ENCODE measurements at places on chromosomes 2 and 18. TPM values are rescaled to one million over a fixed set of nuclear protein-coding genes. Genes with fewer than 3 reads are reported as not detected.

- H3K36me3 ChIP-seq = no peaks in the 10 kb centered on the region
- DNase-seq = no peak
- H3K27me3 ChIP-seq = no peaks in the 10 kb centered on the region
- H3K4me3 ChIP-seq = no peak overlapping the region
- H3K4me1 ChIP-seq = no peaks in the 10 kb centered on the region
Measured at GRCh38 chr2:142965443-142965842, 88.0 kb downstream of the KYNU start.

DNA sequence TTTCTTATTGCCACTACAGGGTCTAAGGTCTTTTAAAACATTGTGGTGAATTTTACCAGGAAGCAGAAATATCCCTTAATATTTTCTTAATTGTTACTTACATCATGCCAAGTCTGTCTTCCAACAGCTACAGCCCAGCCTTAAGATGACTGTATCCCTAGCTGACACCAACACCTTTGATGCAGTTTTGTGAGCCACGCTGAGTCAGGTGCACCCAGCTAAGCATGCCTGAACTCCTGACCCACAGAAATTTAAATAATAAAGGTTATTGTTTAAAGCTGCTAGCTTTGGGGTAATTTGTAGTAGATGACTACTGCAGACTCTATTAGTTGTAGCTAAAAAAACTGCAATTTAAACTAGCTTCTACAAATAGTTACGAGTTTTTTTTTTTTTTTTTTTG lies 1757.9 kb upstream of the LRRTM1 start:
- no peak for DNase-seq
- no peak overlapping the region for H3K4me3 ChIP-seq
- no peaks in the 10 kb centered on the region for H3K27me3 ChIP-seq
- H3K27ac ChIP-seq = no peak overlapping the region

Gene HRH4
- 0.16 TPM for total RNA-seq

- H3K36me3 ChIP-seq = no peaks in the 10 kb centered on the region
- H3K4me1 ChIP-seq = peaks cover 13% of the 10 kb centered on the region
- no peak overlapping the region for H3K4me3 ChIP-seq
- DNase-seq = no peak
Measured at GRCh38 chr2:236511266-236511665, 58.4 kb upstream of the ACKR3 start.

DNA sequence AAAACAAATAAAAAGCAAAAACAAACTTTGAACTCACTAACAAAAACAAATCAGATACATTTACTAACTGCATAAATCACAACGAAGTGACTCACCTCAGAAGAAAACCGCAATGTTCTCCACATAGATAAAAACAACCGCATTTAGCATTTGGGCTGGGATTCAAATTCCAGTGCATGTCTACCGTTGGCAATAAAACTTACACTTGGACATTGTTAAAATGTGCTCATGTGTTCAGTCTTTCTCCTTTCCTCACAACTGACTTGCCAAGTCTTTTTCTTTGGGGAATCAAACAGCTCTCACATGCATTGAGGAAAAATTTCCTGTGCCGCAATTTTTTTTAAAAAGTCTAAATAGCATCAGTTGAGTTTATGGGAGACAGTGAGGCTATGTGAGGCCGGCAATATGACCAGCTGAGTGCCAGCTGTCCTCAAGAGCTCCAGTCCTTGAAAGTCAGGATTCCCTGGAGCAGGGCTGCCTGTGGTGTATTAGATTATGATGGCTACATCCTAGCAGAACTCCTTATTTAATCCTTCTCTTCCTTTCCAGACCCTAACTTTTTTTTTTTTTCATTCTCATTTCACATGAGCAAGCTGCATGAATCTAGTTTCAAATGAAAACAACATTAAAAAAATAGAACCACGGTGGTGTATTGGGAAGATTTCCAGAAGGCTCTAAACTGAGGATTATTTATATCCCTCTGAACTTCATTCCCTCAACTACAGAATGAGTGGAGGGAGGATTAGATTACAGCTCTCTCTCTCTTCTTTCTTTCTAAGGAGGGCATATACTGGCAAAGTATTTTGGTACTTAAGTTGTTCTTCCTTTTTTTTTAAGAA lies 70.2 kb upstream of the MEIS1 start:
- no peaks in the 10 kb centered on the region for H3K4me1 ChIP-seq
- H3K27ac ChIP-seq = no peak overlapping the region
- H3K4me3 ChIP-seq = no peak overlapping the region
- no peak for DNase-seq
- H3K27me3 ChIP-seq = no peaks in the 10 kb centered on the region

Gene HOXD12
- not detected for total RNA-seq

- H3K27ac ChIP-seq = no peak overlapping the region
- no peak for DNase-seq
Measured at GRCh38 chr2:2501454-2502200, 170.6 kb upstream of the MYT1L start.

- no peak for DNase-seq
- H3K4me3 ChIP-seq = no peak overlapping the region
- H3K27me3 ChIP-seq = no peaks in the 10 kb centered on the region
Measured at GRCh38 chr2:21860907-21861306, 737.1 kb downstream of the TDRD15 start.

DNA sequence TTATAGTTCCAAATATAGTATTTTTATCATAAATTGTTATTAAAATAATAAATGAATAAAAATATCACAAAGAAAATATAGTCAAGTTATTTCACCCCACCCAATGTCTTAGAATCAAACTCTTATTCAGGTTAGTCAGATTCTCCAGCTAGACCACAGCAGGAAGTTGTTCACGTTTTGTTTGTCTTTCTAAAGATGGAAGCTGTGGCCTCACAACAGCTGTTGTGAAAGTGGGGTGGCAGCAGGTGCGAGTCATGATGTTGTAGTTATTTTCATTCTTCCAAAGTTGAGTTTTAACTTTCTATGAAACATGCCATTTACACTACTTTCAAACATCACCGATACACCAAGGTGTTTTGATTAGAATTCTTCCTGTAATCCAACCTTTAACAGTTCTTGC lies 272.9 kb downstream of the SLC8A1 start:
- H3K27ac ChIP-seq = no peak overlapping the region
- no peak overlapping the region for H3K4me3 ChIP-seq
- peaks cover 2% of the 10 kb centered on the region for H3K27me3 ChIP-seq
- H3K4me1 ChIP-seq = peaks cover 10% of the 10 kb centered on the region
- no peaks in the 10 kb centered on the region for H3K36me3 ChIP-seq

DNA sequence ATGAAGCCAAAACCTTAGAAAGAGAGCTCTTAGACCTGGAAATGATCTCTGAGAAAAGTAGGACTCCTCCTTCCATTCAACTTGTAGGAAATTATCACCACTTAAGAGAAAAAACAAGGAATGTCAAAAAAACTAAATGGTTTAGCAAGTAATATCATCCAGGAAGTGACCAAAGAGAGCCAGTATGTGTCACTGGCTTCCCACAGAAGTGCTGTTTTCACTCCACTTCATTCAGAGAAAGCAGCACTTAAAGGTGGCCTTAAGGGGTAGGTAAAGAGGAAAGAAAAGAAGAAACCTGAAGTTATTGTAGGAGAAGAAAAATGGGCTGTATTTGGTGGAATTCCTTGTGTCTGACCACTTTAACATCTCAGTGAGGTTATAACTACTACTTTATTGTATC lies 414.4 kb upstream of the ETAA1 start:
- no peaks in the 10 kb centered on the region for H3K27me3 ChIP-seq
- H3K4me3 ChIP-seq = no peak overlapping the region
- DNase-seq = no peak
- H3K4me1 ChIP-seq = no peaks in the 10 kb centered on the region

DNA sequence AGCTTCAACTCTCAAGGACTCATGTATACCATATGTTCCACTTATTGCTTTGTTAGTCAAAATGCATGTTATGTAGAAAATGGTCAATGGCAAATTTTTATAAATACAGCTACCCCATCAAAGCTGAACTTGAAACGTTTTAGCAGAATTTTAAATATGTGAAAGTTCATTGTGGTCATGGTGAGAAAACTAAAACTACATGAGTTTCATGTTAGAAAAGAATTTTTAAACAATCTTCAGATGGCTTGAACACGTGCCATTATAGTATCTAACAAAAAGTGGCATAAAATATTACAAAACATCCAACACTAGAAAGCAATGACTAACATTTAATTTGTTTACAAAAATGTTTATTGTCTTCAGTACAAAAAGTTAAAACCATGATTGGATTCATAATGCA lies 246.0 kb upstream of the KCNJ3 start:
- no peaks in the 10 kb centered on the region for H3K27me3 ChIP-seq
- H3K4me3 ChIP-seq = no peak overlapping the region
- peaks cover 5% of the 10 kb centered on the region for H3K4me1 ChIP-seq
- DNase-seq = no peak
- H3K27ac ChIP-seq = no peak overlapping the region

GRCh38 chr2:140442319-140442718 lies 1662.1 kb upstream of the NXPH2 start:
- no peak for DNase-seq
- no peak overlapping the region for H3K27ac ChIP-seq
- no peak overlapping the region for H3K4me3 ChIP-seq
- H3K36me3 ChIP-seq = no peaks in the 10 kb centered on the region
- H3K4me1 ChIP-seq = no peaks in the 10 kb centered on the region

Gene CDK5R2
- total RNA-seq = not detected

DNA sequence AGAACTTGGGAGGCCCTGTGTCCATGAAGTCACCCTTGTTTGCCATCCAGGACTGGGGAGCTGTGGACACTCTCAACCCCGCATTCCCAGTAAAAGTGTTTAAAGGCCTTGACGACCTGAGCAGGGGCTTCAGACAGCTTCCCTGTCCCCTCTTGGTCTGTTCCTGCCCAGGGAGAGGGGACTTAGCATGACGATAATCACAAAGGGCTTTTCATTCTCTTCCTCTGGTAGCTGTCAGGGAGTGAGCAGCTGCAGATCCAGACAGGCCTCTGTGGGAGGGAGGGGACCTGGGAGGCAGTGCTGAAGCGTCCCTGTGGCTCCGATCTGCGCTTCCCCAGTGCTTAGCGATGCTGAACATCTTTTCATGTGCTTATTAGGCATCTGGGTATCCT lies 77.8 kb upstream of the HS6ST1 start:
- DNase-seq = no peak
- H3K36me3 ChIP-seq = no peaks in the 10 kb centered on the region

Gene CRYGC
- not detected for total RNA-seq

- peaks cover 3% of the 10 kb centered on the region for H3K27me3 ChIP-seq
- peaks cover 9% of the 10 kb centered on the region for H3K4me1 ChIP-seq
- H3K4me3 ChIP-seq = no peak overlapping the region
- DNase-seq = no peak
- no peaks in the 10 kb centered on the region for H3K36me3 ChIP-seq
- no peak overlapping the region for H3K27ac ChIP-seq
Measured at GRCh38 chr18:54822872-54823845, 5.1 kb upstream of the RAB27B start.

Gene PRKAG3
- not detected for total RNA-seq

GRCh38 chr2:75077909-75078308 lies 119.5 kb downstream of the POLE4 start:
- H3K36me3 ChIP-seq = peaks cover 7% of the 10 kb centered on the region
- no peak for DNase-seq
- no peaks in the 10 kb centered on the region for H3K27me3 ChIP-seq
- H3K4me3 ChIP-seq = no peak overlapping the region
- no peak overlapping the region for H3K27ac ChIP-seq

DNA sequence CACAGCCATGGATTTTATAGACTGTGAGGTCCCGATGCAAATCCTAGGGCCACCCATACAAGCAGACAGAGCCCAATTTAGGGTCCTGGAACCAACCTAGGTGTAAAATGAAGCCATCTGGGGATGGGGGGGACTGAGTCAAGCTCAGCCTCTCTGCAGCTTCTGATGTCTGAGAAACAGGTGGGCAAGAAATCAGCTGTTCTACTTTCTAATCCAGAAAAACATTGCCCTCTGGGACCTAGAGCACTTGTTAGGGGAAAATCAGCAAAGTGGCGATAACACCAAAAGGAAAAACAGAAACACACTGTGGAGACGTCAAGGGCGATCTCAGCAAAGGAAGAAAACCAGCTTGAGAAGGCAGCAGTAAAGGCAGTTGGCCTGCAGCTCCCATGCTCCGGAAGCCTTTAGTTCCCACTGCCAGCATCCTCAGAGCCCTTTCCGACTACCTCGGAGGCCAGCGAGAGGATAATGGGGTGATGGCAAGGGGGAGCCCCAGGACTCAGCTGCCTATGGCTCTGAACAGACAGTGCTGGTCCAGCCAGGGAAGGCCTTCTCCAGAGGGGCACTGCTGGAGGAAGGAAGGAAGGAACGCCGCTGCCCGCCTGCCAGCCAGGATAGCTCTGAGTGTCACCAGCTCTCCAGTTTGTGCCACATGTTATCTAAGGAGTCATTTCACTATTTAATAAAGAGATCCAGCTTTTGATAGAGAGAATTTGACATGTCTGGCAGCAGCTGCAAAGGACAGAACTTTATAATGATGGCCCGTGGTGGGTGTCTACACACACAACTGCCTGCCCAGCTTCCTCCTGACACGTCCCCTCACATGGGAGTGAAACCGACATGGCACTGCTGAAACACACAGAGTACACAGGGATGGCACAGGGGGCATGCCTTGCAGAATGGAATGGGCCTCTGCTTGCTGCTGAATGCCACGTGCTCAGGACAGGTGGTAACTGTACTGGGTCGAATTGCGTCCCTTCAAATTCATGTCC lies 37.7 kb downstream of the HS1BP3 start:
- no peaks in the 10 kb centered on the region for H3K4me1 ChIP-seq
- H3K36me3 ChIP-seq = peaks cover 4% of the 10 kb centered on the region
- no peak for DNase-seq

Gene CAPN13
- total RNA-seq = not detected

Gene REEP1
- 0.30 TPM for total RNA-seq

Gene ORC4
- total RNA-seq = 41.8 TPM

DNA sequence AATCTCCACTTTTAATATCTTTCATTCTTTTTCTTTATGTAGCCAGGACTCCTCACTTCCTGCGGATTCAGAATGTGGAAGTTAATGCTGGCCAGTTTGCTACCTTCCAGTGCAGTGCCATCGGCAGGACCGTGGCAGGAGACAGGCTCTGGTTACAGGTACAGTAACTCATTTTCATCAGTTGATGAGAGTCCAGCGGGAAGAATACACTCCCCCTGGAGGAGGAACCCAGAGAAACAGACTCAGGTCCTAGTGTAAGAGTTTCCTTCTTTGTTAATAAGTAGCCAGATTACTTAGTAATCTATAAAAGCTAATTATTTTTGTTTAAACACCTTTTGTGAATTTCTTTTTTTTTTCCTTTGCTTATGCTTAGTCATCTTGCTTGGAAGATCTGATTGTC lies 359.4 kb downstream of the PTPRM start:
- peaks cover 3% of the 10 kb centered on the region for H3K4me1 ChIP-seq
- H3K27ac ChIP-seq = no peak overlapping the region
- DNase-seq = no peak
- no peaks in the 10 kb centered on the region for H3K27me3 ChIP-seq

GRCh38 chr2:15679386-15679924 lies 87.8 kb downstream of the DDX1 start:
- H3K27ac ChIP-seq = no peak overlapping the region
- H3K27me3 ChIP-seq = no peaks in the 10 kb centered on the region
- H3K36me3 ChIP-seq = no peaks in the 10 kb centered on the region
- DNase-seq = no peak
- H3K4me3 ChIP-seq = no peak overlapping the region
- no peaks in the 10 kb centered on the region for H3K4me1 ChIP-seq

GRCh38 chr2:148483665-148484064 lies 160.9 kb upstream of the EPC2 start:
- H3K4me1 ChIP-seq = no peaks in the 10 kb centered on the region
- H3K27ac ChIP-seq = no peak overlapping the region
- no peak overlapping the region for H3K4me3 ChIP-seq
- peaks cover 2% of the 10 kb centered on the region for H3K27me3 ChIP-seq

Gene PSMA8
- 1.4 TPM for total RNA-seq
